ENCODE measurements at places on chromosomes 6 and 20. TPM values are rescaled to one million over a fixed set of nuclear protein-coding genes. Genes with fewer than 3 reads are reported as not detected.

GRCh38 chr6:2784061-2784460 is 18.9 kb downstream of the WRNIP1 start:
- H3K4me1 ChIP-seq = peaks cover 8% of the 10 kb centered on the region
- no peak for DNase-seq

- no peak for DNase-seq
- H3K36me3 ChIP-seq = peaks cover 61% of the 10 kb centered on the region
- no peaks in the 10 kb centered on the region for H3K27me3 ChIP-seq
- H3K27ac ChIP-seq = no peak overlapping the region
- H3K4me1 ChIP-seq = peaks cover 74% of the 10 kb centered on the region
Measured at GRCh38 chr6:93394471-93394870, 24.9 kb downstream of the EPHA7 start.

DNA sequence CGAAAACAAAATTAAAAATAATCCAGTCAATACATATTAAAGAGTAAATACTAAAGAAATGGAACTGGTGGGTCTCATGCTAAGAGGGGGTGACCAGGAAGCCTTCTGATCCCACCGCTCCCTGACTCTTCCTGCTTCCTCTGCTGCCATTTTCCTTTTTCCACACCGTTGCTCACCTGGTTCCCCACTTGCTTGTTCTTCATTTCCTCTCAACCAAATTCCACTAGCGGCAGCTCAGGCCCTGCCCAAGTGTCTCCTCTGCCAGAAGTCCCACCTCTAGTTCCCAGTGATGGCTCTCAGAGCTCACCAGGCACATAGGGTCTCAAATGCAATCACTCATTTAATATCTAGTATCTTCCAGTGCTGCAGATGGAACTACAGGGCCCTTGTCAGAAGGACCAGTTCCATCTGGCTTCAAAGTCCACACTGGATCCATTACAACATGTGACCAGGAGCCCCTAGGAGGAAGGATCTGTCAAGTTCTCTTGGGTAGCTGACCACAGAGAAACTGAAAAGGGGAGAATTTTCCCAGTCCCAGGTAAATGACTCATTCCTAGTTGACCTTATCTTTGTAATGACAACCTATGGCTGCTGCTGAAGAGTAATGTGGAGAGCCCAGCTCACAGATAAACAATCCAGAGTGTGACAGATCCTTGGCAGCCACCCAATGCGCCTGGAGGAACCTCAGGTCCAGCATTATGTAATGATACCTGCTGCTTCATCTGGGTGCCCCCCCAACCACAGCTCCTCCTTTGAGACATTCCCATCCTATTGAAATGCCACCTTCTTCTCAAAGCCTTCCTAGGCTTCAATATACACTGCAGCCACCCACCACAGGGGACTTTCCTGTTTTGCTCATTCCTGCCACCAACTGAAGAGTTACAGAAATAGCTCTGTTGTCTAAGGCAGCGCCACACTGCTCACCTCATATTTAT is 38.2 kb downstream of the ELMO2 start:
- H3K27me3 ChIP-seq = no peaks in the 10 kb centered on the region
- no peak for DNase-seq
- peaks cover 50% of the 10 kb centered on the region for H3K36me3 ChIP-seq
- H3K4me1 ChIP-seq = peaks cover 15% of the 10 kb centered on the region
- H3K27ac ChIP-seq = no peak overlapping the region

DNA sequence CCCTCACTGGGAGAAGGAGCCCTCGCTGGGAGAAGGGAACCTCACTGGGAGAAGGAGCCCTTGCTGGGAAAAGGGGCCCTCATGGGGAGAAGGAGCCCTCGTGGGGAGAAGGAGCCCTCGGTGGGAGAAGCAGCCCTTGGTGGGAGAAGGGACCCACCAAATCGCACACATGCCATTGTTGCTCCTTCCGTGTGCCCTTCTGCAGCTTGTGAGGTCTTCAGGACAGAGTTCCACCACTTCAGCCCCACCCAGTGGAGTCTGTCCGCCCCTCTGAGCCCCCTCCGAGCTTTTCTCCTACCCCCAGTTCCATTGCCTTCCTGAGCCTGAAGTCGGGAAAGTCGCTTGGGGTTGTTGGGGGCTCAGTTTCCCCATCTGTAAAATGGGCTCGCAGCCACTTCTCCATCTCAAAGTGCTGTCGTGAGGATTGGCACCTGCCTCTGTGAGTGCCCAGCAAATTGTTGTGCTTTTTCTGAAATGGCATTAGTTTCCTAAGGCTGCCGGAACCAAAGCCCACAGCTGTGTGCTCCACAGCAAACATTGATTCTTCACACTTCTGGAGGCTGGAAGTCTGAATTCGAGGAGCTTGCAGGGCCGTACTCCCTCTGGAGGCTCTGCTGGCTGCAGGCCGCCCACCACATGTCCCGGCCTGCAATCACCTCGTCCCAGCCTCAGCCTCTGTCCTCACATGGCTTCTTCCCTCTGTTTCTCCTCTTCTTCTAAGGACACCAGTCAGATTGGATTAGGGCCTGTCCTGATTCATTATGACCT is 124.7 kb upstream of the PMEPA1 start:
- no peaks in the 10 kb centered on the region for H3K36me3 ChIP-seq
- no peak overlapping the region for H3K4me3 ChIP-seq
- DNase-seq = peak; percentile 75
- H3K27ac ChIP-seq = no peak overlapping the region
- no peaks in the 10 kb centered on the region for H3K4me1 ChIP-seq

DNA sequence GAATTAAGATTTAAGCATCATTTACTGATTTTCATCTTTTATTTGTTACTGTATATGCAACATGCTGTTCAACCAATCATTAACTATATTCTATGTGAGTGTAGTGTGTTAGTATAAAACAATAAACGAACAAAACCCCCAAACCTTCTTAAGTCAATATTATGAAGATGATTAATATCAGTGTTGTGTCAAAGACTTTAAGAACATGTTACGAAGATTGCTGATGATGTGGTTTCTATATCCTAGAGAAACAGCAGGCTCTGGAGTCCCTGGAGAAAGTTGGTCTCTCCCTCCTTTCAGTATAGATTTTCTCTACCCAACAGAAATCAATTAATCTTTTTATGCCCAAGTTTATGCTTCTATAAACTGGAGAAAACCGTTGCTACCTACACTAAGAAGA is 393.8 kb upstream of the HSF2 start:
- no peak overlapping the region for H3K27ac ChIP-seq
- H3K4me3 ChIP-seq = no peak overlapping the region
- peaks cover 2% of the 10 kb centered on the region for H3K36me3 ChIP-seq
- H3K27me3 ChIP-seq = peaks cover 15% of the 10 kb centered on the region
- no peak for DNase-seq
- H3K4me1 ChIP-seq = peaks cover 41% of the 10 kb centered on the region

DNA sequence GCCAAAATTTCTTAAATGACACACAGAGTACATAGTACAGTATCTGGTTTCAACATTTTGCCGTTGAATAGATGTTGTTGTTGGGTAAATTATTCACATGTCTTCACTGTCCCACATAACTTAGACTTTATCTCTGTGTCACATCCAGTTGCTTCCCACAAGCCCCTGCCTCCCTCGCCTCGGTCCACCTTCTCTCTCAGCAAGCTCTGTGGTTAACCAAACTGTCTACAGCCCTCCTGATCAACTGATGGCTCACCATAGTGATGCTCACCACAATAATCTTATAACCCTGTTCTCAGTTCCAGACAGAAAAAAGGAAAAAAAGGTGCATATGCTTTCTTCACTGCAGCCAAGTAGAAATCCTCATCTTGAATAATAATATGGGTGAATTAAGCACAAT is 23.0 kb downstream of the IL17F start:
- no peak overlapping the region for H3K4me3 ChIP-seq
- H3K4me1 ChIP-seq = no peaks in the 10 kb centered on the region
- no peaks in the 10 kb centered on the region for H3K36me3 ChIP-seq
- H3K27me3 ChIP-seq = peaks cover 34% of the 10 kb centered on the region
- H3K27ac ChIP-seq = no peak overlapping the region

- H3K27ac ChIP-seq = no peak overlapping the region
- no peaks in the 10 kb centered on the region for H3K36me3 ChIP-seq
- no peak for DNase-seq
- no peaks in the 10 kb centered on the region for H3K4me1 ChIP-seq
- no peak overlapping the region for H3K4me3 ChIP-seq
Measured at GRCh38 chr6:4640139-4640538, 136.1 kb upstream of the CDYL start.

- peak overlapping the region; percentile 77 for H3K27ac ChIP-seq
- peaks cover 30% of the 10 kb centered on the region for H3K4me1 ChIP-seq
- peak overlapping the region; percentile 85 for H3K4me3 ChIP-seq
- no peaks in the 10 kb centered on the region for H3K36me3 ChIP-seq
Measured at GRCh38 chr6:101391772-101392585, 1.5 kb upstream of the GRIK2 start.

- no peaks in the 10 kb centered on the region for H3K4me1 ChIP-seq
- H3K27me3 ChIP-seq = peaks cover 62% of the 10 kb centered on the region
- DNase-seq = no peak
- no peak overlapping the region for H3K27ac ChIP-seq
Measured at GRCh38 chr6:157253017-157253416, 70.3 kb downstream of the TMEM242 start.

DNA sequence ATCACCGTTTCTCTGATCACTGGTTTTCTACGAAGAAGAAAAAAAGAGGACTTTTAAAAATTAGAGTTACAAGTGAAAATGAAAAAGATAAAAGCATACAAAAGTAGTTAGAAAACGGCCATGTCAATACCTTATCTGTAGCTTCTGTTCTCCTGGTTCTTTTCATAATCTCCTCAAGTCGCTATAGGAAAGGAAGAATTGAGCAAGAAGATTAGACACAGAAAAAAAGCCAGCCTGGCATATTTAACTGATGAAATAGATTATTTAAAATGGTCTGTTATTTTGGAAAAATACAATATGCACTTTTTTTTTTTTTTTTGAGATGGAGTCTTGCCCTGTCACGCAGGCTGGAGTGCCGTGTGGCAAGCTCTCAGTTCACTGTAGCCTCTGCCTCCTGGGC is 70.2 kb upstream of the BCLAF1 start:
- no peak for DNase-seq
- no peak overlapping the region for H3K27ac ChIP-seq
- H3K4me1 ChIP-seq = no peaks in the 10 kb centered on the region
- no peaks in the 10 kb centered on the region for H3K36me3 ChIP-seq

- H3K36me3 ChIP-seq = peaks cover 8% of the 10 kb centered on the region
- H3K27ac ChIP-seq = no peak overlapping the region
- H3K4me1 ChIP-seq = peaks cover 13% of the 10 kb centered on the region
- no peak for DNase-seq
Measured at GRCh38 chr20:38224531-38224930, 36.0 kb downstream of the KIAA1755 start.

DNA sequence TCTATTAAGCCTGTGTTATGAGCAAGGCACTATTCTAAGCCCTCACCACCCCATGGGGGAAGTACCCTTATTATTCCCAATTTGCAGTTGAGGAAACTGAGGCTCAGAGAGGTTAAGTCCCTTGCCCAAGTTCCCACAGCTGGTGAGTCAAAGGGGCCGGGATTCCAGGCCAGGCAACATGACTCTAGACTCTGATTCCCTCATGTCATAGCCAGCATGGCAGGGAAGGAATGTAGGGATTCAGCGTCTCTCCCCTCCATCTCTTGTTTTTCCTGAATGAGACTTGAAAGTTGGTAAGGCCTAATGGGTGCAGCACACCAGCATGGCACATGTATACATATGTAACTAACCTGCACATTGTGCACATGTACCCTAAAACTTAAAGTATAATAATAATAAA is 6.7 kb downstream of the C6orf132 start:
- DNase-seq = no peak
- H3K36me3 ChIP-seq = no peaks in the 10 kb centered on the region
- no peaks in the 10 kb centered on the region for H3K27me3 ChIP-seq
- H3K4me3 ChIP-seq = no peak overlapping the region
- no peak overlapping the region for H3K27ac ChIP-seq

LY6G5C gene
- total RNA-seq = 5.0 TPM

PTGIS gene
- 67.6 TPM for total RNA-seq

SUMO4 gene
- 1.5 TPM for total RNA-seq

MYLK4 gene
- total RNA-seq = 1.0 TPM

WFDC2 gene
- total RNA-seq = not detected
